ENCODE measurements at places on chromosomes 4 and X.

DNA sequence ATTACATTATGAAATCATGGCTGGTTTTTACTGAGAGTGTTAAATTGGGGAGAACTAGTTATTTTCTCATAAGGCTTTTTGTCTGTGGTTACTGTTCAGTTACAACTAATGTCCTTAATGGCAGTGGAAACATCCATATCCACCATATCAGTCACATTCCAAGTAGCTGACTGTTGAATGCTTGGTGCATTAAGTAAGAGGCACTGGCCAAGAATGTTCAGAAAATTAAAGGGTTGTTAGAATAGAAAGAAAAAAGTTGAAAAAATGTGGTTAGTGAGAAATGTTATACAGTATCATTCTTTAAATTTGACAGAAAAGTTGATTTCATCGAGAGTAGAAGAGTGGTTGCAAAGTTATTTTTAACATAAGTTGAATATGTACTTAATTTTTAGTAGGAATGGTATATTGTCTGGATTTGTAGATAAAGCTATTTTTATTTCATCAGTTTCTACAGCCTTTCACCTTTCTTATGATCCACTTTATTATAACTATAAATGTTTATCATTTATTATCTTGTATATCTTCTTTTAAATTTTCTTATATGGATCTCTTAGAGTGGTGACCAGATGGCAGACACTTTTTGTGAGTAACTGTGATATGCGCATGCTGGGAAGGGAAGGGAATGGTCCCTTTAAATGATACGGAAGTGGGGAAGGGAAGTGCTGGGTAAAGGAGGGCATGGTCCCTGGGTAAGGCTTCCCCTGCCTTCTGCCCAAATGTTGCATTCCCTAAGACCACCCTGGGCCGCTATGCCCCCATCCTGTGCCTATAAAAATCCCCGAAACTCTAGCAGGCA is 2407.1 kb downstream of the ARAP2 start:
- no peak for DNase-seq

DNA sequence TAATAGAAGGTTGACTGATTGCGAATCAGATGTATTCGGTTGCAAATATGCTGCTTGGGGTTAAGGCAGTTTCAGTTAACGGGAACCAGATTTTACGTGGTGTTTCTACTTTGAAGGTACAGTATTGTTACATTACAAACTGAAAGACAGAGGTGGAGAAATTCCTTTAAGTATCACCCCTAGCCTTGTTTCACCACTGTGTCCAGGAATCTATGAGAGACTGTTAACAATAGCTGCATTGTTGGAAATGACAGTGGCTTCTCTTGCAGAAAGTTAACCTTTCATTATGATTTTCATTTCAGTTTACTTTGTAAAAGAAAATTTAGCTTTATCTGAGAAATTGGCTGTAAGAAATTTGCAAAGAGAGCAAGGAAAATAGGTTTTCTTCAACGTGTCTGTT is 2.6 kb downstream of the CDKL5 start:
- DNase-seq, result no peak

DNA sequence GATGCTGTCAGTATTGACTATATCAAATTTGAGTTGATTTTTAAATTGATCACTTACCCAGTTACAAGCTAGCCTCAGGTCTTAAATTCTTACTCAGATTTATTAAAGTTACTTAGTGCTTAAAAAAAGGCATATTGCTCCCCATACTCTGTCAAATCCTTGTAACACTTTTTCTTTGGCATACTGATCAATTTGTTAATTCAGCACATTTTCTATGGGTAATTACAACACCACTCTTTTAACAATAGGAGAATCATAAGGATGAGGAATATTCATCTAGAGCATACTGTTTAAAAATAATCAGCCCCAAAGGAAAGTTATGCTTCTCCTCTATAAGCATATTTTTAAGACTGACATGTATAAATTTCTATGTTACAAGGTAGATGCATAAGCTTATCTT is 482.5 kb downstream of the PABPC4L start:
- DNase-seq, result no peak

DNA sequence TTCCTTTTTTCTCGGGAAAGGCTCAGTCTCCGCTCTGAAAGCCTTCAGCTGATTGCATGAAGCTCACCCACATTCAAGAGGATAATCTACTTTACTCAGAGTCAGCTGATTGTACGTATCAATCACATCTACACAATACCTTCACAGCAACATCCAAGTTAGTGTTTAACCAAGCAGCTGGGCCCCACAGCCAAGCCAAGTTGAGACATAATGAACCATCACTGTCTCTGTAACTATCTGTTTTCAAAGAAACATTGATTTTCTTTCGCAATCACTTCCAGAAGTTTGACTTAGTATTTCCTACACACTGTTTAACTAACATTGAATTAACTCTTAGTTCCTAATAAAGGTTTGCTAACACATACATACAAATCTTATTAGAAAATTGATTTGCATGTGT is 40.3 kb downstream of the RWDD4 start:
- DNase-seq, result no peak

DNA sequence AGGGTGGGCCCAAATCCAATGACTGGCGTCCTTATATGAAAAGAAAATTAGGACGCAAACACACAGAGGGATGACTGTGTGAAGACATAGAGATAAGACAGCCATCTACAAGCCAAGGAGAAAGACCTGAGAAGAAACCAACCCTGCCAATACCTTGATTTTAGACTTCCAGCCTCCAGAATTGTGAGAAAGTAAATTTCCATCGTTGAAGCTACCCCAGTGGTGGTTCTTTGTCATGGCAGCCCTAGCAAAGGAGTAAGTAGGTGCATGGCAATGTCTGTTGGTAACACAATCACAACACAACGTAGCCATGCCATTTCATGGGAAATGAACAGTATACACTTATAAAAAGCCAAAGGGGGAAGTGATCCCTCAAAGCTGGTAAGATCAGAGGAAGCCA is 25.3 kb downstream of the SMIM20 start:
- no peak for DNase-seq

DNA sequence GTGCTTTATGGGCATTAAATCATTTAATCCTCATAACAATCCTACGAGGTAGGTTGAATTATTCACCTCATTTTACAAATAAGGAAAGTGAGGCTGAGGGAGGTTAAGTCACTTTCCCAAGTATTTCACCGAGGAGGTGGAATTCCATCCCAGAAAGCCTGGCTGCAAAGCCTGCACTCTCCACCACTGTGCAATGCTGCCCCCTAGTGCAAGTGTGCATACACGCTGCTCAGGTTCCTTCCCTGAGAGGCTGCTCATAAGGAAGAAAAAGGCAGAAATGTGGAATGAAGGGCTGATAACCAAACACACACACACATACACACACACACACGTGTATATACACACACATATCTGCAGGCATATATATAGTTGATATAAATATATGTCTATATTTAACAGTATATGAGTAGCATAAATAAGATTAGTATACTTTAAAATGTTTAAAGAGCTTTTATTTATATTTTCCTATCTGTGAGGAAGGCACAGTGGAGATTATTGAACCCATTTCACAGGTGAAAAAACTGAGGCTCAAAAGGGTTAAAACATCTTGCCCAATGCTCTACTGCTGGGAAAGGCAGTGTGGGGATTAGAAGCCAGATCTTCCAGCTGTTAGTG is 714.5 kb upstream of the TENM3 start:
- DNase-seq, result peak; percentile 3

DNA sequence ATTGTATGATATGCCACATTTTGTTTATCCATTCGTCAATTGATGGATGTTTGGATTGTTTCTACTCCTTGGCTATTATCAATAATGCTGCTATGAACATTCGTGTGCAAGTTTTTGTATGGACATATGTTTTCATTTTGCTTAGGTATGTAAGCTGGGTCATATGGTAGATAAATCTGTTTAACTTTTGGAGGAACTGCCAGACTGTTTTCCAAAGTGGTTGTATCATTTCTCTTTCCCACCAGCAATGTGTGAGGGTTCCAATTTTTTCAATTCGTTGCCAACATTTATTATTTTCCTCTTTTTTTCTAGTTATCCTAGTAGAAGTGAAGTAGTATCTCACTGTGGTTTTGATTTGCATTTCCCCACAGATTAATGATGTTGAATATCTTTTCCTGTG is 71.8 kb downstream of the DIAPH2 start:
- DNase-seq, result no peak

DNA sequence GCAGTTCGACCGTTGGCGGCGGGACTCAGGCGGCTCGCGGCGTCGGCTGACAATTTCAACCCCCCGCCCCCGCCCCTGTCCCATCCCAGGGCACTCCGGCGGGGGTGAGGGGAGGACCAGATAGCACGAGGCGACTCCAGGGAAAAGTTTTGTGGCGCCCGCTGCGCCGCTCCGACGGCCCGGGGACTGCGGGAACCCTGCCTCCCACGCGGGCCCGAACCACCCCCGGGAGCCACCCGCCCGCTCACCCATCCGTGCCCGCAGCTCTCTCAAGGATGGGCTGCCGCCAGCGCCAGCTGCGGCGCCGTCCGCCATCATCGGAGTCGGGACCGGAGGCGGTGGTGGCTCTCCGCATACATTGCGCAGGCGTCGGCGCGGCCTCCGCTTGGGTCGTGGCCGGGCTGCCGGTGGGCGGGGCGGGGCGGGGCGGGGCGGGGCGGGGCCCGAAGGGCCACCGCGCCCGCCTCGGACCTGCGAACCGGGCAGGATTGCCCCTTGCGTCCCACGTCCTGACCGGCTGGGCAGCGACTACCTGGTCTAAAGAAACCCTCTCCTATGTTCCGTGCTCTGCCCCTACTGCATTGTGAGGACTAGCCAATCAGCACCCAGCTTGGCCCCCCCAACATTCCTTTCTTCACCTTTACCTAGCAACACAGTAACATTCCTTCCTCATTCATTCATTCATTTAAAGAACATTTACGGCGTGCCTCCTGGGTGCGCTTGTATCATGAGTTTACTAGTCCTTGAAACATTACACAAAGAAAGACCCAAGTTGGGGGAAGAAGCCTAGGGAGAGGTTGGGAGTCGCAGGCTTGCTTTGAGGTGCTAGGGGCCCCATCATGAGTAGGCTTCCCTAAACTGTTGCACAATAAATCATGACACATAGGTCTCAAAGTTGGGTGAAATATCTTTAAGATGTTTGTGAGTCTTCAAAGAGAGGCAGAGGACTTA is at the start of gene MAP7D3:
Gene MAP7D3, minus strand, starts transcription at position 360 of the 951 bp plus-strand sequence. Its CDS starts 42 bp downstream, at position 318.
- peak; percentile 54 for DNase-seq

- no peak for DNase-seq
Observed at GRCh38 chr4:48799157-48799556, 19.1 kb upstream of the FRYL start.

- no peak for DNase-seq
Observed at GRCh38 chrX:135981010-135981409, 4.2 kb upstream of the SLC9A6 start.

DNA sequence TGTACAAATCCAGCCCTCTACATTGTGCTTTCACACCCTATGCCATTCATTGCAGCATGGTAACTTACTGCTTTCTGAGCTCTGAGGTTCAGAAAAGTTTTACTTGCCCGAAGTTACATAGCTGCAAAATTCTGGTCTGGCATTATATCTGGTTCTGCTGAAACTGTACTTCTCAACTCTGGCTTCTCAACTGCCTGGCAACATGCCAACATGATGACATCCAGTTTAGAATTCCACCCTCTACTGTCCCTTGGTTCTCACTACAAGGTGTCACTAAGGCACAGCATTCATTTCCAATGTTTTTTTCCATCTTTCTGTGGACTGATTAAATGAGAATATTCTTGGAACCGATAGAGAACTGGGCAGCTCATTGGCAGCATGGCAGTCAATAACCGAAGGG is 242.9 kb upstream of the PRPS2 start:
- DNase-seq, result no peak

GRCh38 chr4:152786627-152787026 is 6.9 kb downstream of the ARFIP1 start:
- DNase-seq, result no peak

DNA sequence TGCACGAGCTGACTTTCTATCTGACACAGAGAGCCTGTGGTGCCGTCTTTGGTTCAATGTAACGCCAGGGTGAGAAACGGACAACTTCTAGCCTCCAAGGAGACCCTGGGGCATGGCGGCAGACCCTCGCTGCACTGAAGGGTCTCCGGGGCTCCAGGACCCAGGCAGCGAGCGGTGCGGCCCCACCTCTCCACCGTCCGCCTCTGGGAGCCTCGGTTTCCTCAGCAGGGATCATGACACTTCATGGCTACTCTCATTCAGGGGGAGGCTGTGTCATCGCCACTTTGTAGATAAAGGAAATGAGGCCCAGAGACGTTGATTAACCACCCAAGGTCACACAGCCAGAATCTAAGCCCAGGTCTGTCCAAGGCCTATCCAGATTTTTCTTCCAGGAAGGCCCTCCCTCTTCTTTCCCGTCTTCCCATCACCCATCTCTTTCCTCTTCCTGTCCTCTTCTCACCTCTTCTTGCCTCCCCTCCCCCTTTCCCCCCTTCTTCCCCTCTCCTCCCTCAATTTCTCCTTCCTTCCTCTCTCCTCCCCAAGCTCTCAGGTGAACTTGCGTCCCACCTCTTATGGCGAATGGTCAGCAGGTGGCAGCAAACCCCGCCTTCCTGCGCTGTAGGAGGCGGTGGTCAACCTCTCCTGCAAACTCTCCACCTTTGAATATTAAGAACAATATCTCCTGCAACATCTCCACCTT is 69.3 kb upstream of the HMX1 start:
- no peak for DNase-seq

GRCh38 chrX:29453333-29453732 is 762.0 kb upstream of the MAGEB2 start:
- no peak for DNase-seq

GRCh38 chrX:6292599-6292998 is 63.9 kb upstream of the NLGN4X start:
- DNase-seq, result no peak

GRCh38 chr4:14008494-14008893 is 381.0 kb upstream of the BOD1L1 start:
- DNase-seq, result no peak

GRCh38 chrX:46601283-46601682 is 27.7 kb downstream of the CHST7 start:
- DNase-seq, result no peak

DNA sequence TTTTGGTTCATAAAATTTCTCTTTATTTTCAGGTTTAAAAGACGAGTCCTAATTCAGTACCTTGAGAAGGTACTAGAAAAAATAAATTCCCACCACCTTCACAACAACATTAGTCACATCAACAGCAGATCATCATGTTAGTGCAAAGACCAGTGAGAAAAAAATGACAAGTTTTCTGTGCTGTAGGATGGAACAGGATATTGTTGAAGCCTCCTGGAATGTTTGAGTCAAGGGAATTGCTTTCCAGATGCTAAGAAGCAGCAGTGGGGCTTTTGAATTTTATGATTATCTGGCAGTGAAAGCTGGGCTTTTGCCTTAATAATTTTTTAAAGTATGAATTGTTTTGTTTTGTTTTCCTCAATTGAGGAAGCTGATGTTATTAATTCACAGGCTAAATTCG is 61.0 kb downstream of the INTS6L start:
- no peak for DNase-seq

Measured in stimulated activated CD4-positive, alpha-beta T cell treated with anti-CD3 and anti-CD28 coated beads, Interleukin-12 subunit alpha, Interleukin-12 subunit beta, amount 100 ng/mL, for 48 hours (primary cell).